HT-29 (cell line): ENCODE measurements at places on chromosomes 4 and X. TPM values are rescaled to one million over a fixed set of nuclear protein-coding genes. Genes with fewer than 3 reads are reported as not detected.
A peak's percentile ranks its signal among the peaks of the same experiment; 100 is the strongest.

Gene CAMK2D
- total RNA-seq, result 41.1 and 49.5 TPM in 2 replicates

Gene MAGEB10
- total RNA-seq, result not detected in 2 replicates

Gene DAPP1
- 2.5 and 3.8 TPM in 2 replicates for total RNA-seq

Gene TMSB15A
- total RNA-seq, result not detected in 2 replicates

Gene TBX22
- total RNA-seq, result not detected in 2 replicates

Gene AMTN
- total RNA-seq, result not detected in 2 replicates

Gene RAB41
- not detected in 2 replicates for total RNA-seq

Gene TLR8
- total RNA-seq, result not detected in 2 replicates

Gene HSFX1
- total RNA-seq, result 0.26 and 0.86 TPM in 2 replicates

Gene MFSD8
- 9.0 and 11.8 TPM in 2 replicates for total RNA-seq

Gene ASIC5
- total RNA-seq, result not detected in 2 replicates

Gene ZDHHC15
- total RNA-seq, result not detected in 2 replicates

DNA sequence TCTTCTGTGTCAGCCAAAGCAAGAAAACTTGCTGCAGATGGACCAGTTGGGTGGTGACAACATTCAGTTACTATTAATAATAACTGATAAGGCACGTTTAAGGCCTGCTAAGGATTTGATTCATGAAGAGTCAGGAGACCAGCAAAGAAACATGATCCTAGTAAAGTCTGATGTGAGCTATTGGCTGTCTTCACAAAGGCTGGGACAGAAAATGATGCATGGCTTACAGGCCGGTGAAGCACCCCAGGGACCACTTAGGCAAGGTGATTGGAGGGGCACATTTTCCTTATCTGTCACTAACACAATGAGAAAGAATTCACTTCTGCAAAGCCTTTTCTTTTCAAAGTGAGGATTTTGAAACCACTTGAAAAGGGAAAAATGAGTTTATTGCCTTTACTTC is 65.4 kb upstream of the TRPC3 start:
- DNase-seq, result no peak

- no peak for DNase-seq
These were observed 81.8 kb upstream of the EFNB1 start for GRCh38 chrX:68746988-68747387.

DNA sequence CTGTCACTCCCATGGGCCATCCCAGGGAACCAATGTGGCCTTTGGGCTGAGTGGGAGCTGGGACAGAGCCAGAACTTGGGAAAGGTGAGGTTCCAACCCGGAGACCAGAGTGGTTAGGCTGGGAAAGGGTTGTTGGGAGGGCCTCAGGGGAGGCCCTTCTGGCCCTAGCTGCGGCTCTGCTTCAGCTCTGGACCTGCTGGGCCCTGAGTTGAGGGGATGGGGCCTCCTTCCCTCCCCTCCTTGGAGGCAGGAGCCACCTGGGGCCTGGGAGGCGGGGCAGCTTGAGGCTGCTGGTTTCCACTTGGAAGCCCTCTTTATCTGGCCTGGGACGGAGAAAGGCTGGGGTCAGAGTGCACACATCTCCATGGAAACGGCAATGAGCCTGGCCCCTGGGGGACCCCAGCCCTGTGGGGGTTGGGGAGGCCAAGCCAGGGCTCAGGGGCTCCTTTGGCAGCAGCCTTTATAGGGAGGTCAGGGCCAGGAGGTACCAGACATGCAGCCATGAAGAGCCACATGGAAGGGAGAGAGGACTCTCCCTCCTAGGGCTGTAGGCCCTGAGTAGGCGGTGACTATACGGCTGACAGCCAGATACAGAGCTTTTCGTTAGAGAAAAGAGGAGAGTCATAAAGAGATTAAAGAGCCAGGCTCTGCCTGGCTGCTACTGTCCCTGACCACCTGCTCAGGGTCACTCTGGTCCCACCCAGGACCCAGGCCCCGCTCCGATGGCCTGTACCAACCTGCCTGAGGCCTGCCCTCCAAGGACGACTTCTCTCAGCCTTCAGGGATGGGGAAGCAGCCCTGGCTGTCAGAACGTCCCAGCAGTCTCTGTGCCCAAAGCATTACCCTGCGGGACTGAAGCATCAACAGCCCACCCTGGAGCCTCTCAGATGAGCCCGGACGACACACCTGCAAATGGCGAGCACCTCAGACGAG is 6.9 kb upstream of the NSD2 start:
- no peak for DNase-seq

- DNase-seq, result no peak
These were observed 10.3 kb downstream of the GNL3L start for GRCh38 chrX:54540289-54540688.

GRCh38 chr4:37770016-37770415 is 56.5 kb upstream of the PGM2 start:
- DNase-seq, result no peak

DNA sequence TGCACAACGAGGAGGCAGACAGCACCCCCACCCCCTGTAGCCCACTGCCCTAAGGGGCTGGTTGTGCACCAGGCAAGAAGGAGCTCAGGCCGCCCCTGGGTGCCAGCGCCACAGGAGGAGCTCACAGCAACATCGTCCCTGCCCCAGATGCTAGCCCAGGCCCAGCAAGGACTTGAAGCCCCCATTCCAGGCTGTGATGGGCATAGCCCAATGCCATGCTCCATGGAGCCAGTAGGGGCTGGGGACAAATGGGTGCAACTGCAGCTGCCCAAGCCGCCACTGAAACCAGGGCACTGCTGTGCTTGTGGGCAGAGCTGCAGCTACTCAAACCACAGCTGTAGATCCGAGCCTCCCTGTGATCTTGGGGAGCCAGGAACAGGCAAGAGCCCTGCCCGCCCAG is 241.3 kb upstream of the GIMD1 start:
- DNase-seq, result no peak

DNA sequence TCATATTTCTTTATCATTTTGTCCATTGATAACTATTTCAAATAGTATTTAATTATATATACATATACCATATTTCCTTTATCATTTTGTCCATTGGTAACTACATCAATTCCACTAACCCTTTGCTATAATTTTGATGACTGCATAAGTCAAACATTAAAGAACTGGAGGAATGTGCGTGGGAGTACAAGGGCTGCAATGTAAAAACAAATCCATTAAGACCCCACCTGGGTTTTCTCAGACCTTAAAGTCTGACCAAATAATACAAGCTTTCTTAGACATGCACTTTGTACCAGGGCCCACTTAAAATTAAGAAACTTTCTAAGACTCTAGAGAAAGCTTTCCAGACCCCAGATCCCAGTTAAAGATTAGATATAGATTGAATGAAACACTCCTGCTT is 1622.4 kb upstream of the PCDH10 start:
- no peak for DNase-seq

DNA sequence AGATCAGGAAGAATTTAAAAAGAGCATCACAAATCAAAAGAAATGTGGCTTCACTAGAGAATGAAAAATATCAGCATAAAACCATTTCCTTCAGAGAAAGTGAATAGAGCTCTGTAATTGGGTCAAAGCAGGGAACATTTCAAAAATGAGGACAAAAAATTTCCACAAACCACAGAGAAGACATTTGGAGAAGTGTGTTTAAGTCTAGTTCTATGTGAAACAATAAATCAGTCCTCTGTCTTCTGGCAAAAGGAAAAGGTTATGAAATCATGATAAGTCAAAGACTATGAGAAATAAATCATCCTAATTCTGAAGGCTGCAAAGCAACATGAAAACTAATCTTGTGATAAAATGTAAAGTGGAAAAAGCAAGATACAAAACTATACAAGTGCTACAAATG is 27.9 kb downstream of the SMPX start:
- no peak for DNase-seq

GRCh38 chr4:80209340-80209701 is 12.0 kb downstream of the PRDM8 start:
- DNase-seq, result no peak

DNA sequence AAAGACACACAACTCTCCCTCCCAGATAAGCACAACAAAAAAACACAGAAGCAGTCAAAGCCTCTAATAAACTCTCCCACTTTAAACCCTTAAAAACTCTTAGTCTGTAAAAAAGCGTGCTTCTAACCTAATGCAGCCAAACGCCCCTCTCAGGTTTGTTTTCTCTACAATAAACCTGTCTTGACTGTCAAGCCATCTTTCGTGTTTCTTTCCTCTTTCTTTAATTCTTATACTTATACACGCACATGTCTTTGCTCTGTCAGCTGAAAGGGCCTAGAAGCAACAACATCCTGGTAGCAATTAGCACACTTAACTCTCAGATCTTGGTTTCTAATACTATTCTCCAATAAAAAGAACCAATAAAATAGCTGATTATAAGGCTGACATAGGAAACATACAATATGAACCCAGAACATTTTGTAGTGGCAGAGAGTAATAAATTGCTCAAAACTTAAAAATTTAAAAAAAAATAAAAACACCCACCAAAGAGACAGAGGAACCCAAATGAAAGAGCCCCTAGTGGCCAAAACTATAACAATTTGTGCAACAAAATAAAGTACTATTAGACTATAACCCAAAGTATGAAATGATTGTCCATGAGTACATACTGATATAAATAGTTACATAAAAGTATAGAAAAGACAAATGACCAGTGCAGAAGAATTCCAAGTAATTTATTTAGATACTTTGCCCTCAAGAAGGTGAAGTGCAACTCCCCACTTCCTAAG is 440.4 kb upstream of the ADGRL3 start:
- DNase-seq, result no peak

GRCh38 chr4:109826719-109827118 is 1.1 kb upstream of the RRH start:
- peak; percentile 33 for DNase-seq

DNA sequence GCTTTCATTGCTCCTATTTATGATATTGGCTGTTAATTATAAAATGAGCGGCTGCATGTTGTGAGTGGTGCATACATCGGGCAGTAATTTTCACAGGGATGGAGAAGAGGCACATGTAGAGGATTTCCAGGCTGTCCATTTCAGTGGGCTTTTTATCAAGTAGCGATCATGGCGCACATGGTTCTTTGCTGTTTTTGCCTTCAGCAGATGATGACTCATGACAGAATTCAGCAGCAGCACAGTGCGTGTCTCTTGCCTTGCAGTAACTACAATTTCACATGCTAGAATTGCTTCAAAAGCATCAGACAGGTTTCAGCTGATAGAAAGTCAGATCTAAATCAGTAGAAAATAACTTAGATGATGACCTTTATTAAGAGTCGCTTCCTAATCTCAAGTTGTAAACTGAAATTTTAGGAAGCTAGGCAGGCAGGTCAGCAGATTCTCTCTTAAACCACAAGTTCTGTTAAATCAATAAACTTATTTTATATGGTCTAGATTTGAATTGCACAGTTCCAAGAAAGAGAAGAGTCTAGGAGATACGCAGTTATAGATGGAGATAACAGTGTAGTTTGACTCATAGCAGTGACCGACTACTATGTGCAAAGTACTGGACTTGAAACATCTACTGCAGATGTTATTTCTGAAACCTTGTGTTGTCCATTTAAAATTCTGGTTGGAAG is 35.8 kb downstream of the LRP2BP start:
- no peak for DNase-seq

DNA sequence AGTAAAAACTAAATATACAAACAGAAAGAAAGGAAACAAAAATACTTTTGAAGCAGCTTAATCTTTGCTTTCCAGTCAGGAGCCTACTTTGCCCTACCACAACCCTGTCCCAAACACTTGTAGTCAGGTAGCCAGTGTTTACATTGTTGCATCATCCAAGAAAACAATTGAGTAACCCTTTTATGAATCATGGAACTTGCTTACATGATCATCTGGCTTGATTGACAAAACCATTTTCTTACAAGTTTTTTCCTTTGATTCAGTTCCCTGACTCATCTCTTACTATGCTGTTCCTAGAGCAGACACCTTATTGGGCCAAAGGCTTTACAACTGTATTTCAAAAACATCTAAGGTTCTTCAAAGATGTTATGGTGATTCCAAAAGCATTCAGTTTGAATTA is 740.1 kb downstream of the KLHL13 start:
- DNase-seq, result peak; percentile 3

- DNase-seq, result no peak
These were observed 17.0 kb downstream of the PDGFC start for GRCh38 chr4:156954587-156954986.

DNA sequence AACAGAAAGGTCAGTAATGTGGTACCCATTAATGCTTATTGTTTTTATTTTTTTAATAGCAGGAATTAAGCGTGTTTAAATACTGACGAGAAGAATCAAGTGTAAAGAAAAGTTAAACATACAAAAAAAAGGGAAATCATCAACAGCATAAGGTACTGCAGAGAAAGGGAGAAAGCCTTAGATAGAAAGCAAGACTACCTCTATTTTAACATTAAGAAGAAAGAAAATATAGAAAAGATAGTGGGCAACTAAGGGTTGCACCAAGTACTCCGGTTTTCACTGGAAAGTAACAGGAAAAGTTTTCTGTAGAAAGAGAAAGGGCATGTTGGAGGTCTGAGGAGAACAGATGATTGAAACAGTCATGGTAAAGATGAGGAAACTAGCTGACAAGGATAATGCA is 41.9 kb downstream of the FBXW7 start:
- DNase-seq, result no peak

- no peak for DNase-seq
These were observed 153.5 kb downstream of the PCDH18 start for GRCh38 chr4:137378821-137379220.

DNA sequence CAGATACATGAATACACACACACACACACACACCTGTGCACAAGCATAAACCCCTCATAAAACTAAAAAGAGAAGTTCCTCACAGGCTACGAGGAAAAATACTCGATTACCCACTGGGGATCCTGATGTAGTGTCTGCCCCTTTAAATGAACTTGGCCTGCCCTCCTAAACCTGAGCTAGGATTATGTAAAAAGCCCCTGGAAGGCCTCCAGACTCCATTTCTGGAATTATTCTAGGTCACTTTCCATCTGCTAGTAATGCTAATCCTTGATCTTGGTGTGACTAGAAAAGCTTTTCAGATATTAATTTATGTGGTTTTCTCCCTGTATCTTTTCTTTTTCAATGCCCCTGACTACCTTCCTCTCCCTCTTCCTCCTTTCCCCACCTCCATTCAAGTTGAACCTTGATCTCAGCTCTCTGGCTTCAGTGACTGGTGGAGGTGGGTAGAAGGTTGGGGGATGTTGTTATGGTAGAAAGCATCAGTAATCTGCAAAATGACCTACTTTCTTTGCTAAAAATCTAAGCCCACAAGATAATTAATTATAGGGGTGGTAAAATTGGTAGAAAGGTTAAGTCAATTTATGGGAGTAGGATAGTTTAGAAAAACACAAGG is 25.5 kb upstream of the ZNF330 start:
- DNase-seq, result no peak

DNA sequence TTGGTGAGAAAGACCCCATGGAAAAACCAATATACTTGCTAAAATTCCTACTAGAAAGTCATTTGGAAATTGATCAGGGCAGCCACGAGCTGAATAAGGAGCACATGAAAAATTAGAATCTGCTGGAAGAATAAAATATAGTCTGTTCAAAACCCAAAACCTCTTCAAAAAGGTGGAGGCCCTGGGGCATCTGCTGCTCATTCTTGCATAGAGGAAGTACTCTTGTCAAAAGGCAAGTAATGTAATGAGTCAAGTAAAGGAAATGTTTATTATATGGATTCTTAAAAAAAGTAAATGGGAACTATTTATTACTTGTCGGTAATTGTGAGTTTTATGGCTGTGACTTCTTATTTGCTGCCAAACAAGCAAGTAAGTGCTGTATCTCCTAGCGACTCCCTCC is 109.5 kb downstream of the GK start:
- no peak for DNase-seq

- DNase-seq, result peak; percentile 71
These were observed 512 bp upstream of the TMEM131L start for GRCh38 chr4:153465615-153466080.
